ENCODE measurements at places on chromosomes 7 and 10.

DNA sequence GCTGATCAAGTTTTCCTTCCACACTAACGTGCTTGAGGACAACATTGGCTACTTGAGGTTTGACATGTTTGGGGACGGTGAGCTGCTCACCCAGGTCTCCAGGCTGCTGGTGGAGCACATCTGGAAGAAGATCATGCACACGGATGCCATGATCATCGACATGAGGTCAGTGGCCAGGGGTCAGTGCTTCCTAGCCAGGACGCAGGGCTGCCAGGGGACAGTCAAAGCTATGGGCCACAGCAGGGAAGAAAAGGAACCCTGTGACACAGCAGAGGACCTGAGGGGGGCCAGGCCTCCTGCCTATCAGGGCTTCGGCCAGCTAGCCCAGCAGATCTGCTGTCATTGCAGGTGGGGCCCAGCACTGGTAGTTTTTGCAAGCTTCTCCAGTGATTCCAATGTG is 5.2 kb downstream of the RBP3 start:
- DNase-seq: no peak

- DNase-seq: no peak
Observed at GRCh38 chr10:61390851-61391250, 62.3 kb downstream of the TMEM26 start.

GRCh38 chr10:35074266-35074665 is 15.9 kb downstream of the CUL2 start:
- DNase-seq: no peak

GRCh38 chr7:101226721-101227120 is 8.8 kb downstream of the ZNHIT1 start:
- no peak for DNase-seq

- no peak for DNase-seq
Observed at GRCh38 chr10:68172324-68172723, 59.6 kb downstream of the ATOH7 start.

- no peak for DNase-seq
Observed at GRCh38 chr10:30591249-30591670, 38.3 kb downstream of the LYZL2 start.

DNA sequence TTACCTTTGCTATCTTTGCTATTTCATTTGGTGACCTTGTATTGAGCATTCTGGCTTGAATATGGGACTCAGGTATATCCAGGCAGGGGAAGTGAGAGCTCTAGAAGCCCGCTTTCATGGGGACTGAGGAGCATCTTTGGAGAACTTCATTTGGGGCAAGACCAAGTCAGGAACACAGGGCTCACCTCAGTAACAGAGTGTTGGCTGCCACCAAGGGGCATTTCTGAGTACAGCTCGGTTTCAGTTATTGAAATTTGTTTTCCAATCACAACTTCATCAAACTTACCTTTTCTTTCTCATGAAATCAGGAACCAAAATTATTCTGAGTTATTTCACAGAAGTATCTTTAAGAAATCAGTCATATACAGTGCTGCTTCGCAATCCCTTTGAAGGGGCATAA is 337.2 kb downstream of the C7orf25 start:
- DNase-seq: no peak
